Neural crest cell (in vitro differentiated cells): ENCODE measurements at places on chromosomes 12 and 14. TPM values are rescaled to one million over a fixed set of nuclear protein-coding genes. Genes with fewer than 3 reads are reported as not detected.

- H3K36me3 ChIP-seq: no peaks in the 10 kb centered on the region
- H3K27me3 ChIP-seq: no peaks in the 10 kb centered on the region
- H3K27ac ChIP-seq: no peak overlapping the region
- no peak overlapping the region for H3K4me3 ChIP-seq
- DNase-seq: no peak
- H3K4me1 ChIP-seq: peaks cover 17% of the 10 kb centered on the region
Observed at GRCh38 chr14:68987653-68988036, 8.5 kb upstream of the ACTN1 start.

- H3K36me3 ChIP-seq: no peaks in the 10 kb centered on the region
- H3K27ac ChIP-seq: no peak overlapping the region
- H3K27me3 ChIP-seq: no peaks in the 10 kb centered on the region
- DNase-seq: no peak
Observed at GRCh38 chr14:31879661-31880348, 197.3 kb upstream of the ARHGAP5 start.

GRCh38 chr12:84058136-84058535, 854.5 kb downstream of the SLC6A15 start:
- H3K4me3 ChIP-seq: no peak overlapping the region
- no peaks in the 10 kb centered on the region for H3K4me1 ChIP-seq
- no peak overlapping the region for H3K27ac ChIP-seq
- DNase-seq: no peak
- no peaks in the 10 kb centered on the region for H3K36me3 ChIP-seq

DNA sequence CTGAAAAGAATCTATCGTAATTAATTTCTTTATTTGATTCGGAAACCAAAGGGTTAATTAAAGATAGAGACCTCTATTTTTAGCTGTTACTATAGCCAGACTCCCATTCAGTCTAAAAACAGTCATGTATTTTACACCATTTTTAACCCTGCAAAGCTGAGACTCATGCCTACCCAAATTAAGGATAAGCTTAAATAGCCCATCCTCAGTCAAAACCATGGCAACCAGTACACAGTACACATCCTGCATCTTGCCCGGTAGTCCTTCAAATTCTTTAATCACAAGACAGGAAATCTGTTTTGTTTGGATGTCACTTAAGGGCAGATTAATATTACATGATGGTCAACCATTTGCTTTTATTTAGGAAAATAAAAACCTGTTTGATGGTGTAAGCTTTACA, 25.5 kb upstream of the KCNK10 start:
- H3K4me1 ChIP-seq: peaks cover 24% of the 10 kb centered on the region
- H3K4me3 ChIP-seq: no peak overlapping the region
- no peak for DNase-seq
- H3K27ac ChIP-seq: no peak overlapping the region

DNA sequence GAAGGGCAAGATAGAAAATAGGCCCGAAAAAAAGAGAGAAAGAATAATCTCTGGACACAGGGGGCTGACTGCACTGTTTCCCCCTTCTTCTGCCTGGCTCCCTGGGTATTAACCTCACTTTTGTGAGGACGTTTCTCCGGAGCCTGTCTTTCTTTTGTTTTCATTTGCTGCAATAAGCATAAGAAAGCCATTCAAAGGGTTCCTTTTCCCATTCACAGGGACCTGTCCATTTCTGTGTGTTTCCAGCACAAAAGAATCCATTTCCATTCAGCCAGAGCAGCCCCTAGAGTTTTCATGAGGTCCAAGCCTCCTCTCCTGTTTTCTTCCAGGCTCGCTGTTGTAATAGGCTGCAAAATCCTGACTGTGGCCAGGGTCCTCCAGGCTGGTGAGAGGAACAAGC, 16.8 kb downstream of the PLXNC1 start:
- no peaks in the 10 kb centered on the region for H3K36me3 ChIP-seq
- DNase-seq: no peak
- H3K27me3 ChIP-seq: peaks cover 2% of the 10 kb centered on the region
- peak overlapping the region; percentile 45 for H3K4me3 ChIP-seq
- peak overlapping the region; percentile 91 for H3K27ac ChIP-seq

GRCh38 chr12:69044887-69045286, 111.9 kb upstream of the CPM start:
- H3K4me1 ChIP-seq: no peaks in the 10 kb centered on the region
- H3K4me3 ChIP-seq: no peak overlapping the region
- DNase-seq: no peak
- no peaks in the 10 kb centered on the region for H3K27me3 ChIP-seq
- H3K27ac ChIP-seq: no peak overlapping the region
- no peaks in the 10 kb centered on the region for H3K36me3 ChIP-seq

DNA sequence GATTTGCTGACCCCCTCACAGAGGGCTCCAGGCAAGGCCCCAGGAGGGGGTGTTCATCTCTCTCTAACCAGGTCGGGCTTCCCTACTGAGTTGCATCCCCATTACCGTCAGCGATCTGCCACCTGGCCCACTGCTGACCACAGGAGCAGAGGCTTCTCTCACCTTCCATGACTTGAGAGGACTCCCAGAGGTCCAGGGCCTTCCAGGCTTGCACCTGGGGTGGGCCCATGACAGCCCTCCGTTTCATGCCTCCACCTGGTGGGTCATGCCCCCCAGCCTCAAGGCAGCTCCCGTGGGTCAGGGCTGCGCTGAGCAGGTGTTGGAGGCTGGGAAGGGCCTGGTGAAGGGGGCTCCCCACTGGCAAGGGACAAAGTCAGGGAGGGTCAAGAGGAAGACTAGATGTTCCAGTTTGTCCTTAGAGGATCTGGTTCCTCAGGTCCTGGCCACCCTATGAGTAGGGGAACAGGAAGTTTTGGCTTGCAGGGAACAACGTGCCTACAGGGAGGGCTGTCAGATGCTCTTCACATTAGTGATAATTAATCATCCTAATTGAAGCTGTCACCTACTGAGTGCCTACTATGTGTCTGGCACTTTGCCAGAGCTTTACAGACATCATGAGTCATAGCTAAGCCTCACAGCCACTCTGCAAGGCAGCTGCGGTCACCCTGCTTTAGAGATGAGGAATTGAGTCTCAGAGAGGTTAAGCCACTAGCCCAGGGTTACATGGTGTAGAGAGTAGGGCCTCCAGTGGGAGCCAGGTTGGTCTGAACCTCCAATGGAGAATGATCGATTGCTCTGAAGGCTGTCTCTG, 13.8 kb downstream of the NFKBIA start:
- no peaks in the 10 kb centered on the region for H3K27me3 ChIP-seq
- no peak for DNase-seq
- no peak overlapping the region for H3K27ac ChIP-seq
- no peak overlapping the region for H3K4me3 ChIP-seq

Gene RNASE2
- total RNA-seq: not detected in 2 replicates

Gene DDHD1
- total RNA-seq: 17.9 and 18.0 TPM in 2 replicates

- peaks cover 11% of the 10 kb centered on the region for H3K4me1 ChIP-seq
- H3K27me3 ChIP-seq: no peaks in the 10 kb centered on the region
- no peak overlapping the region for H3K4me3 ChIP-seq
- DNase-seq: no peak
Observed at GRCh38 chr14:91722386-91722785, 9.5 kb downstream of the CATSPERB start.

Gene CEBPE
- total RNA-seq: not detected in 2 replicates

- no peak overlapping the region for H3K4me3 ChIP-seq
- no peaks in the 10 kb centered on the region for H3K36me3 ChIP-seq
- DNase-seq: no peak
- no peaks in the 10 kb centered on the region for H3K4me1 ChIP-seq
- no peaks in the 10 kb centered on the region for H3K27me3 ChIP-seq
Observed at GRCh38 chr14:72855913-72856312, 38.0 kb downstream of the DPF3 start.

- H3K4me3 ChIP-seq: no peak overlapping the region
- no peak overlapping the region for H3K27ac ChIP-seq
- H3K36me3 ChIP-seq: peaks cover 13% of the 10 kb centered on the region
Observed at GRCh38 chr14:73124180-73124894, 12.0 kb upstream of the PSEN1 start.

- no peaks in the 10 kb centered on the region for H3K36me3 ChIP-seq
- H3K27me3 ChIP-seq: peaks cover 20% of the 10 kb centered on the region
- H3K27ac ChIP-seq: no peak overlapping the region
- DNase-seq: no peak
- H3K4me3 ChIP-seq: no peak overlapping the region
Observed at GRCh38 chr14:22487401-22487800, 101.6 kb downstream of the DAD1 start.

DNA sequence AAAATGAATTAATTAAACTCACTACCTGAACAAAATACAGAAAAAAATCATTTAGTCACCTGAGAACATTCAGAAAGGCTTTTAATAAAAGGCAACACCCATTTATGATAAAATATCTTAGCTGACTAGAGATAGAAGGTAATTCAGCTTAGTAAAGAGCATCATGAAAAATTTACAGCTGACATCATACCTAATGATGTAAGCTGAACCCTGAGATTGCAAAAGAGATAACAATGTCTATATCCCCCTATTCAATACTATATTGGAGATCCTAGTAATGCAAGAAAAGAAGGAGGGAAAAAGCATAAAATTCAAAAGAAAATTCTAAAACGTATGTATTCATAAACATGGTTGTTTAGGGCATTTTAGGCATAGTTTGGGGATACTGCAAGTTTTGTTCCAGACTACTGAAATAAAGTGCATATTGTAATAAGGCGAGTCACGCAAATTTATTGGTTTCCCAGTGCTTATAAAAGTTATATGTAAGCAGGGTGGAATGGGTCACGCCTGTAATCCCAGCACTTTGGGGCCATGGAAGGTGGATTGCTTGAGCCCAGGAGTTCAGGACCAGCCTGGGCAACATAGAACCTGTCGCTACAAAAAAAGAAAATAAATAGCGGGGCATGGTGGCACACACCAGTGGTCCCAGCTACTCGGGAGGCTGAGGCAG, 292.0 kb downstream of the FBXL14 start:
- H3K27ac ChIP-seq: no peak overlapping the region
- H3K27me3 ChIP-seq: no peaks in the 10 kb centered on the region
- no peak overlapping the region for H3K4me3 ChIP-seq
- peaks cover 32% of the 10 kb centered on the region for H3K36me3 ChIP-seq

DNA sequence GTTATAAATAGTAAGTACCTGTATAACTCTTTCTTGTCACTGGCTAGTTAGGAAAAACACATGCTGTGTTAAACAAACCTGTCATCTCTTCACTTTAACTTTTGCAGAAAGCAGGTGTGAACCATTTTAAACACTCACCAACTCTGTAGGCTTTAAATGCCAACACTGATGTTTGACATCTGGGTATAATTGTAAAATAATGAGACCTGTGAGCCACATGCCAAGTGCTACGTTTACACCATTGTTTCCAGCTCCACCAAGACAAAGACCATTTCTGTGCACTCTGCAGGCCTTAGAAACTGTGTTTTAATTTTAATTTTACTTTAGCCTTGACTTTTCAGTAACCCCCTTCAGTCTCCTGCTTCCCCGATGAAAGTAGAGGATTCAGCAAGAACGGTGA, 11.0 kb downstream of the TPH2 start:
- H3K27me3 ChIP-seq: peaks cover 29% of the 10 kb centered on the region
- peaks cover 35% of the 10 kb centered on the region for H3K4me1 ChIP-seq
- H3K36me3 ChIP-seq: no peaks in the 10 kb centered on the region
- DNase-seq: no peak
- H3K27ac ChIP-seq: peak overlapping the region; percentile 68
- H3K4me3 ChIP-seq: no peak overlapping the region

GRCh38 chr12:22800332-22800731, 175.4 kb downstream of the ETNK1 start:
- H3K36me3 ChIP-seq: no peaks in the 10 kb centered on the region
- H3K27ac ChIP-seq: no peak overlapping the region
- no peak overlapping the region for H3K4me3 ChIP-seq
- DNase-seq: no peak
- peaks cover 12% of the 10 kb centered on the region for H3K4me1 ChIP-seq

Gene MRPL42
- total RNA-seq: 117 and 121 TPM in 2 replicates

GRCh38 chr12:47160316-47161244, 80.8 kb upstream of the AMIGO2 start:
- DNase-seq: no peak
- no peak overlapping the region for H3K4me3 ChIP-seq
- H3K27ac ChIP-seq: no peak overlapping the region
- H3K36me3 ChIP-seq: peaks cover 6% of the 10 kb centered on the region

DNA sequence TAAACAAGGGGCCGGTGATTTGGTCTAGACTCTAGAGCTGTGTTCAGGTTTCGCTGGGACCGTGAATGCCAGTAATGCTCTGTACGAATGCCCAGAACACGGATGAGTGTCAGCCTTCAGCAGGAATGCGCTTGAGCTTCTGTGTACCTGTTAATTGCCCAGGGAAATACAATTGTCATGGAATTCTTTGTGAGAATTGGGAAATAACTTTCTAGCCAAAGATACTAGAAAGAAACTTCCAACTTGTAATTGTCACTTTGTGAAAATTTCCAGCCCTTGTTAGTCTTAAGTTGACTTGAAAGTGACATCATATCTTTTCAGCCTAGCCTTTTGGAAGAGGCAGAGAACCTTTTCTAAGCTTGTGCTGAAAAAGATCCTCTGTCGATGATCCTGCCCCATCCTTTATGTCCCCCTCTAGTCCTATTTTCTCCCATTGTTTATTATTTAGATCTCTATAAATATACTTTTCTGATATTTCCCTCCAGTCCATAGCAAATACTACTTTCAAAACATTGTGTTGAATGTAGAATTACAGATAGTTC, 2.7 kb downstream of the CHST11 start:
- H3K4me3 ChIP-seq: peak overlapping the region; percentile 91
- DNase-seq: no peak
- no peak overlapping the region for H3K27ac ChIP-seq

GRCh38 chr12:52604859-52605258, 3.6 kb upstream of the KRT72 start:
- no peak overlapping the region for H3K27ac ChIP-seq
- H3K4me3 ChIP-seq: no peak overlapping the region
- peaks cover 43% of the 10 kb centered on the region for H3K27me3 ChIP-seq
- no peaks in the 10 kb centered on the region for H3K4me1 ChIP-seq

DNA sequence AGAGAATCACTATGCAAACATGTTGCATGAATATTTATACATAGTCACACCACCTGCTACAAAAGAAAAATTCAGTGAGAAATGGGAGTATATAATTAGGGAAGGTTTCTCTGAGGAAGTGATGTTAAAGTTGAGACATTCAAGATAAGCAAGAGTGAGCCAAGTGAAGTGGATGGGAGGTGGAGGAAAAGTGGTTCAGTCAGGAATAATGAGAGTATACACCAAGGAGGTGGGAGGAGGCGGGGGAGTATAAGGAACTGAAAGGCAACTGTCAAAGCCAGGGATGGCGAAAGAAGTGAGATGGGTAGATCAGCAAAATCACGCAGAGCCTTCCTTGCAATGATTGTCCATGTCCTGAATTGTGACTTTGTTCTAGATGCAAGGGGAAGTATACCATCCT, 33.7 kb downstream of the PRKD1 start:
- H3K27me3 ChIP-seq: no peaks in the 10 kb centered on the region
- no peak for DNase-seq
- no peak overlapping the region for H3K27ac ChIP-seq
- no peaks in the 10 kb centered on the region for H3K36me3 ChIP-seq
- H3K4me3 ChIP-seq: no peak overlapping the region

DNA sequence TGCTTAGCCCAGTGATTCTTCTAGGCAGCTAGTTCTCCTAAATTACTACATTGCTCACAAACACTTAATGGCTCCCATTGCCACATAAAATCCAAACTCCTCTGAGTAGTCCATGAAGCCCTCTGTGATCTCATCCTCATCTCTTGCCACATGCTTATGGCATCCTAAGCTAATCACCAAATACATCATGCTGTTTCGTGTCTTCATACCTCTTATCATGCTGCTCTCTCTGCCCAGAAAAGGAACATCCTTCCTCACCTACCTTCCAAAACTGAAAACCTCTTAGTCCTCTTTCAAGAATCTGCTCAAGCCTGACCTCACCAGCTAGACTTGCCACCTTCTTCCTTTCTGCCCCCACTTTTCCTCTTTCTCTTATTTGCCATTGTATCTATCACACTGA, 108.5 kb downstream of the DUSP6 start:
- no peak for DNase-seq
- peak overlapping the region; percentile 4 for H3K27ac ChIP-seq
- peaks cover 10% of the 10 kb centered on the region for H3K36me3 ChIP-seq
- H3K4me1 ChIP-seq: peaks cover 27% of the 10 kb centered on the region
- H3K4me3 ChIP-seq: no peak overlapping the region
